GM03348 (cell line): ENCODE measurements at places on chromosomes 11 and 22.

DNA sequence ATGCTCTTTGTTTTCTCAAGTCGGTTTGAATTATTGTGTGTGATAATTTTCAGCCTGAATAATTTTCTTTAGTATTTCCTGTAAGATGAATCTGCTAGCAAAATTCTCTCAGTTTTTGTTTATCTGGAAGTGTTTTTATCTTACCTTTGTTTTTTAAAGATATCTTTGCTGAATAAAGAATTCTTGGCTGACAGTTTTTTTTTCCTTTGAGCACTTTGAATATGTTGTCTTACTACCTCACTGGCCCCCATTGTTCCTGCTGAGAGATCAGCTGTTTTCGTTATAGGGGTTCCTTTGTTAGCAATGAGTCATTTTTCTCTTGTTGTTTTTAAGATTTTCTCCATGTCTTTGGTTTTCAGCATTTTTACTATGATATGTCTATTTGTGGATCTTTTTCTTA, 63.0 kb downstream of the HORMAD2 start:
- no peak for DNase-seq

DNA sequence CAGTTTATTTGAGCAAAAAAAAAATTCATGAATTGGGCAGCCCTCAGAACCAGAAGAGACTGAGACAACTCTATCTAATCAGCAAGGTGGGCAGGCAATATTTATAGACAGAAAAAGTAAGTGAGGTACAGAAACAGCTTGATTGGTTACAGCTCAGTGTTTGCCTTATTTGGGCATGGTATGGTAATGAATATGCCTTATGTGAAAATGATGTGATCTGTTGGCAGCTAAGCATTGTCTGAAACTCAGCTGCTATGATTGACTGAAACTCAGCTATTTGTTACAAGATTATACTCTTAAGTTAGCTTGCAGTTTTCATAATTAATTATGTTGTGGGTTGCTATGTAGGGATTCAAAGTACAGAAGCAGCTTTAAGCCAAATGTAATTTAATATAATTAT, 127.6 kb downstream of the CNTN5 start:
- DNase-seq: no peak

GRCh38 chr22:27912101-27912500, 7.0 kb downstream of the PITPNB start:
- no peak for DNase-seq

DNA sequence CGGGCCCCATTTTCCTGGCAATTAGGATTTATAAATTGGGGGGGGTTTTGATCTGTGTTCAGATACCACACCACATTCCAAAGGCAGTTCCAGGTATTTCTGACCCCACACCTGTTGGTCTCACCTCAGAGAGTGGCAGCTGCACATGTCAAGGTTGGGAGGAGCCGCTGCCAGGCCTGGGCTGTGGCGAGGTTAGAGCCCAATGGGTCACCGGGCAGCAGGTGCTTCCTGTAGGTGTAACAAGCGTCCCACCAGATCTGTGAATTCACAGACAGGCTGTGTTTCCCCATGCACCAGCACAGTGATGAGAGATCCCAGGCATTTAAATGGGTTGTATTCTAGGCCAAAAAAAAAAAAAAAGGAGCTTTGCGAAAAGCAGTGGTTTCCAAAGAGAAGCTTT, 58.6 kb downstream of the CABIN1 start:
- DNase-seq: no peak

GRCh38 chr22:44628835-44629234, 73.2 kb upstream of the PRR5 start:
- no peak for DNase-seq

DNA sequence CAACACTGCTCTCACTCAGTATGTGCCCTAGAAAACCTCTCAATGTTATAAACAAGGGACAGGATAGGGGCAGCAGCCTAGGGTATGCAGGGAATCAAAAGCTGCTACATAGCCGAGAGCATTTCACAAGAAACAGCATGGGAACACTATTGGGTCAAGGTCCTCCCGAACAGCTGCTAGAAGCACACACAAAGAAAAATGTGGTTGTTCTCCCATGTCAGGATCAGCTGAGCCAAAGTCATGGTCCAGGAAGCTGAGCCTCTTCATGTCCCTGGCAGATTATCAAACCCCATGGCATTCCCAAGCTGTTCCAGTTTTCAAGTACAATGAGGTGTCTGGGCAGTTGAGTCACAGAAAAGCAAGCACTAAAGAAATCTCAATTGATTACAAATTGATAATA, 21.0 kb upstream of the GDPD4 start:
- peak; percentile 59 for DNase-seq

GRCh38 chr11:34274712-34275398, 83.0 kb downstream of the ABTB2 start:
- DNase-seq: peak; percentile 95

GRCh38 chr11:46981436-46981835, 44.9 kb downstream of the CSTPP1 start:
- DNase-seq: no peak

GRCh38 chr11:130431331-130431773, 2.9 kb upstream of the ADAMTS8 start:
- peak; percentile 70 for DNase-seq

DNA sequence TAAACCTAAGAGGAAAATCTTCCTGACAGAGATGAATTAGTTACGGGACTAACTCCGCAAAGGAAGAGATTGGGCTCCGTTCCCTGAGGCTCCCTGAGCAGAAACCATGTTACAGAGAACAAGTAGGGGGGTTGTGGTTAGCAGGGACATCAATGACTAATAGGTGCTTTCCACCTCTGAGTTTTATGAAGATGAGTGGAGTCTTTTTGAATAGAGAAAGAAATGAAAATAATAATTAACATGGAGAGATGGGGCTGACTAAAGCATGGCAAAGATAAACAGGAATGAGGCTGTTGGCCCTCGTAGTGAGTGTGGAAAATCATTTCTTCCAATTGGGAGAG, 47.5 kb upstream of the PICALM start:
- DNase-seq: peak; percentile 64

- DNase-seq: no peak
These were observed 22.5 kb downstream of the CAVIN3 start for GRCh38 chr11:6297831-6298230.

DNA sequence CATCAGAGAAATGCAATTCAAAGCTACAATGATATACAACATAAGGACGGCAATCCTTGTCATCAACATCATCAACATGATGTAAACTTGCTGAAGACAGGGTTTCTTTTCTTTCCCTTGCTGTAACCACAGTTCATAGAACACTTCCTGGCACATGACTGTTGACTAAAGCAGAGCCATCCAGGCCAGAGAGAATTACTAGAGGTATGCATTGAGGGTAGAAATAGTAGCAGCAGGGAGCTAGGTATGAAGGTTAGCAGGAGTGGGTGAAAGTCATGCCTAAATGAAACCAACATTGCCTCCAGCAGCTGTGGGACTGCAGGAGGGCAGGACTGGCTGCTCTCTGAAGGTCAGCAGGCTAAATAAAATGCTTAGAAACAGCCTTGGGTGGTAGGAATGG, 103.7 kb downstream of the LRRC32 start:
- no peak for DNase-seq

DNA sequence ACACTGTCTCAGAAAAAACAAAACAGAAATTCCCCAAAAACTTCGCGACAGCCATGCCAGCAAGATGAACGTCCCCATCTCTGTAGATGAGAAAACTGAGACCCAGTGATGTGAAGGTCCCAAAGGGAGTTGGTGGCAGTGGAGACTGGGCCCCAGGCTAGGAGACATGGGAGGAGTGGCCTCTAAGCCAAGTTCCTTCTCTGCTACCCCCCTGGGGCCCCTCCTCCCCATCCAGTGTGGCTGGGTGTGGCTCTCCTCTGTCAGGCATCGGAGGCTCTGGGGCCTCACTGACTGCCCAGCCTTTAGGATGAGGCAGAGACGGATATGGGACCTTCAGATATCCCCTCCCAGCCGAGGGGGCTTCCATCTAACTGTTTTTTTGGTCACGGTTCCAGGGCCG, 9.8 kb downstream of the RELT start:
- DNase-seq: no peak

- no peak for DNase-seq
These were observed 103.5 kb downstream of the USP35 start for GRCh38 chr11:78292109-78292803.

- peak; percentile 56 for DNase-seq
These were observed 15.5 kb upstream of the RASD2 start for GRCh38 chr22:35524966-35525686.

GRCh38 chr11:794766-795633, 3.1 kb downstream of the SLC25A22 start:
- peak; percentile 47 for DNase-seq

DNA sequence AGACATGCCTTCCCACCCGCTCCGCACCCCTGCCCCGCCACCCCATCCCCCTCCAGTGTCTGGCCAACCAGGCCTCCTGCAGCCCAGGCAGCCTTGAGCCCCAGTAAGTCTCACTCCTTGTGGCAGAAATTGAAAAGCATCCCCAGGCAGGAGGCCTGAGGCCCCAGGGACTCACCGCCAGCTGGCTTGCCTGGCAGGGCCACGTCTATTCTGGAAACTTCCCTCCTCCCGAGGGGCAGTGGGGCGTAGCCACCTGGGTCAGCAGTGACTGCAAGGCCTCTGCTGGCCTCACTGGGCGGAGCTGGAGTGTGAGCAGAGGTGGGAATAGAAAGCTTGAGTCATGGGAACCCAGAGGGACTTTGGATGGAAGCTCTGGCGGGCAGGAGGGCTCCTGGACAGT, 26.3 kb downstream of the ANO1 start:
- no peak for DNase-seq

DNA sequence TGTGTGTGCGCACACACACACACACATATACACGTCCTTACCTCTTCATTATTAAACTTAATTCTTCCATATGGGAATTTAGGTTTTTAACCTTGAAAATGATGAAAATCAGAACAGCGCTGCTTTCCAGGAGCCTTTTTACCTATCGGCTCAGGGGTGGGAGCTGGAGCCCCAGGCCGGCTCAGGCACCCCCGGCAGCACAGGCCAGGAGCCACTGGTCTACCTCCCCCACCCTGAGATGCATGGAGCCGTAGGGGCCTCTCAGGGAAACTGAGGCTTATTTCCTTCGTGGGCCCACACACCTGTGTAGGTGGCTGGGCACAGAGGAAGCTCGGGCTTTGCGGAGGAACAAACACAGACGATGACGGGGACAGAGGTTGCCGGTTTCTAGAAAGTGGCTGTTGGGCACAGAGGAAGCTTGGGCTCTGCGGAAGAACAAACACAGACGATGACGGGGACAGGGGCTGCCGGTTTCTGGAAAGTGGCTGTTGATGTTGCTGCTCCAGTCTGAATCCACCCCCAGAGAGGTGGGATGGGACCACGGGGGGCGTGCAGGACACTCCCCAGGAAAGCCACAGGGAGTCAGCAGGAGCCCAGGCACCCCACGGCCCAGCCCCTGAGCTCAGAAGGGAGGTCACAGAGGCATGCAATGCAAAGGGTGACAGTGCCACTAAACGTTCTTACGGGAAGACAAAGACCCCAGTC, 149.4 kb downstream of the BRD1 start:
- DNase-seq: no peak

DNA sequence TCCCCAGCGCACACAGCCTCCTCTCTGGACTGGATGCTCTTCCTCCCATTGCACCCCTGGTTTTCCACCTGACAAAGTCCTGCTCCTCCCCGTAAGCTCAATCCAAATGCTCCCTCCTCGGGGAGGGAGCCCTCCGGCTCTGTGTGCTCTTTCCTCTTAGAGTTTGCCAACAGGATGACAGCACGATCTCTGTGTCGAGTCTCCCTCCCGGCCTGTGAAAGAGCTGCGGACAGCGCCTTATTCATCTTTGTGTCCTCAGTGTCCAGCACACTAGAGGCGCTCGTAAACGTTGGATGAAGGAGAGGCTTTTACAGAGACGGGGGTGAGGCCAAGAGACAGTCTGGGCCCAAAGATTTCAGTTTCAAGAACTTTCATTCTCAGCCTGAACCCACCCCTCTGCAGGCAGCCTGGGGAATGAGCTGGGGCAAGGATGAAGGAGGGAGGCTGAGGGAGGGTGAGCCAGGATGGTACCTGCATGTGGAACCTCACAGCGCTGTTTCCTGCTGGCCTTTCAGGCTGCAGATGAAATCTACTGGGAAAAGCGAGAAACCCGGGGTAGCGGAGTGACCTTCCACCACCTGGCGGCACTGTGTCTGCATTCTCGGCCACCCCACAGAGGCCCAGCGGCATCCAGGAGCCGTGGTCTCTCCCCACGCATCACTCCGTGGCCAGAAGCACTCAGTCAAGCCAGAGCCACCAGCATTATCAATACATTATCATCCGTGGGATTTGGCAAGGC, 8.5 kb upstream of the TMPRSS4 start:
- DNase-seq: no peak

DNA sequence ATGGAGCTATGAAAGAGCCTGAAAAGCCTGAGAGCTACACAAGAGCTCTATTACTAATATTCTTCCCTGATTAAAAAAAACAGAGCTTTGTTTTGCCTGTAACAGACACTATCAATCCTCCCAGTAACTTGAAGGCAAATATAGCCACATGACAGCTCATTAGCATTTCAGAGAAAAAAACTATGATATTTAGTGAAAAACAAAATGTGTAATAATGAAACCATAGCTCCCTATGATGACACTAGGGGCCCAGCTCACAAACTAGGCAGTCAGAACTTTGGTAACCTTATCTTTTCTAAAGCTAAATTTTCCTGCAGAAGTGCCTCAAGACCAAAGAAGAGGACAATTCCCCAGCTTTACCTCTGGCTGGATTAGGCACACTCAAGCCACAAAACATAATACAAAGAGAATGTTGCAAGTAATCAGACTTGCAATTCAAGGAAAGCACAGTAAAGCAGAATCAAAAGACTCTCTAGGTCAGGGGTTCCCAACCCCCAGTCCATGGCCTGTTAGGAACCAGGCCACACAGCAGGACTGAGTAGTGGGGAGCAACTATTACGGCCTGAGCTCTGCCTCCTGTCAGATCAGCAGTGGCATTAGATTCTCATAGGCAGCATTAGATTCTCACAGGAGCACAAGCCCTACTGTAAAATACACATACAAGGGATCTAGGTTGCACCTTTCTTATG, 53.3 kb downstream of the MRTFA start:
- no peak for DNase-seq

- DNase-seq: no peak
These were observed 9.2 kb upstream of the PRSS23 start for GRCh38 chr11:86790867-86791849.

DNA sequence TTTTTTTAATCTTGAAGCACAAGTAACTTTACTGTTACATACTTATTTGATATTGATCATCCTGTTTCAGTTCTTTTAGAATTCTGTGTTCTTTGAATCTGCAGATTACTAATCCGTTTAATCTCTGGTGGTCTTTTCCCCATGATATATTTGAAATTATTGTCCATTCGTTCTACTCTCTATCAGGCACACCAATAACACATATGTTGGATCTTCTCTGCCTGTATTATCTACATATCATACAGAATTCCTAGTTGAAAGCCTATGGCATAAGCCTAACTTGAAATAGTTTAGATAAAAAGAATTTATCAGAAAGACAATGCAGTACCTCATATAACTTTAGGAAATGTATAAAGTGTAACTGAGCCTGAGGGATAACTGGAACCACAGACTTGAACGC, 32.6 kb downstream of the STK33 start:
- no peak for DNase-seq
